ENCODE measurements at places on chromosomes 6 and 20.

DNA sequence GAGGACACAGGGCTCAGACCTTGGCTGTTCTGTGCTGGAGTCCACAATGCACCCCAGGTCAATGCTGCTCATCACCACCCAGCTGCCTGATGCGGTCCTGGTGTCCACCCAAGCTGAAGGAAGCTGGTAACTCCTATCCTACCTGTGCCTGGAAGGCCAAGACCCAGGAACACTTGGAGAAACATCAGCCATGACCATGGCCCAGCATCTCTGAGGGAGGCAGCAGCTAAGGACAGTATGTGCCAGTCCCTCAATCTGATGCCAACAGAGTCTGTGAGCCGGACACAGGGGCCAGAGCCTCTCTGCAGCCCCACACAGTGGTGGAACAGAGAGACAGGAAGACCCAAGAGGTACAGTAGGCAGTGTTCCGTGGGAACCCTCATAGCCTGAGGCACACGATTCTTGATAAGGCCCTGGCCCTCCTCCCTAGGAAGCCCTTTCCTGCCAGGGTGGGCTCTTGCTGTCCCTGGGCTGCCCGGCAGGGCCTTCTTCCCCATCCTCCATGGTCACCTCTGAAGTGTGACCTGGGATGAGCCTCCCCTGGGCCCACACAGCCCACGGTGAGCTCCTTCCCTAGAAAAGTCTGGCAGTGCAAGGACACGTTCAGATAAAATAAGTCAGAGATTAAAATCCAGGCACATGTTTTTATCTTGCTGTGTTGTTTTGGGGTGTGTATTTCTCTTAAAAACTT lies 170.7 kb downstream of the THBS2 start:
- no peak overlapping the region for H3K4me3 ChIP-seq
- H3K27me3 ChIP-seq: no peaks in the 10 kb centered on the region
- H3K27ac ChIP-seq: no peak overlapping the region
- H3K36me3 ChIP-seq: no peaks in the 10 kb centered on the region
- no peaks in the 10 kb centered on the region for H3K4me1 ChIP-seq
- no peak for DNase-seq

GRCh38 chr6:101000341-101000740 lies 119.2 kb upstream of the ASCC3 start:
- no peak overlapping the region for H3K4me3 ChIP-seq
- H3K27me3 ChIP-seq: no peaks in the 10 kb centered on the region
- no peaks in the 10 kb centered on the region for H3K36me3 ChIP-seq
- H3K4me1 ChIP-seq: no peaks in the 10 kb centered on the region
- no peak overlapping the region for H3K27ac ChIP-seq
- no peak for DNase-seq

DNA sequence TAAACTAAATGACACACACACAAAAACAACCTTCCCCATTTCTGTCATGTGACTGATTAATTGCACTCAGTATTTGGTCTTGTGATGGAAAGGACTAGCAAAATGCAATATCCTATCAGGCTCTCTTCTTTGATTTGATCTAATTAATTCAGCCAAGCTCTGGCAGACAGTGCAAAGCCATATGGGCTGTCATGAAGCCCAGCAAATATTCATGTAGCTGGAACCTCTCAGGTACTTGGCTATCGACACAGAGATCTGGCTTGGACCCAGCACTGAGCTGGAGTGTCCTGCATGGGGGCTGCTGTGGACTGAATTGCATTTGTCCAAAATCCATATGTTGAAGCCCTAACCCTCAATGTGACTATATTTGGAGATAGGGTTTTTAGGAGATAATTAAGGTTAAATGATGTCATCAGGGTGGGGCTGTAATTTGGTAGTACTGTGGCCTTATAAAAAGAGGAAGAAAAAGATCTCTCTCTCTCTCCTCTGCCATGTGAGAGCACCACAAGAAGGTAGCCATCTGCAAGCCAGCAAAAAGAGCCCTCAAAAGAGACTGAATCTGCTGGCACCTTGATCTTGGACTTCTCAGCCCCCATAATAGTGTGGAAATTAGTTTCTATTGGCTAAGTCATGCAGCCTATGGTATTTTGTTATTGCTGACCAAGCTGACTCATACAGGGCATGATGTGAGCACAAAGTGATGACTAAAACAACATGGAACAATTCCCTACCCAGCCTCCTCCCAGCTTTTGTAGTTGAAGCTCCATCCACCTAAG lies 77.1 kb downstream of the STMND1 start:
- no peaks in the 10 kb centered on the region for H3K27me3 ChIP-seq
- H3K36me3 ChIP-seq: no peaks in the 10 kb centered on the region
- no peak overlapping the region for H3K27ac ChIP-seq
- no peaks in the 10 kb centered on the region for H3K4me1 ChIP-seq
- no peak overlapping the region for H3K4me3 ChIP-seq

GRCh38 chr6:29461021-29461814 lies 4.3 kb downstream of the OR2H1 start:
- no peak for DNase-seq
- H3K4me1 ChIP-seq: no peaks in the 10 kb centered on the region
- no peak overlapping the region for H3K27ac ChIP-seq
- no peak overlapping the region for H3K4me3 ChIP-seq
- H3K27me3 ChIP-seq: no peaks in the 10 kb centered on the region
- H3K36me3 ChIP-seq: no peaks in the 10 kb centered on the region

Measured in spinal cord (tissue), 10 donors.